Stimulated activated memory B cell treated with anti-CD40 and anti-IgM and Interleukin-4, amounts not matched to agents 10 μg/mL and 1 μg/mL and 100 μg/mL, for 72 hours (primary cell): ENCODE measurements at places on chromosomes 11 and 22.

DNA sequence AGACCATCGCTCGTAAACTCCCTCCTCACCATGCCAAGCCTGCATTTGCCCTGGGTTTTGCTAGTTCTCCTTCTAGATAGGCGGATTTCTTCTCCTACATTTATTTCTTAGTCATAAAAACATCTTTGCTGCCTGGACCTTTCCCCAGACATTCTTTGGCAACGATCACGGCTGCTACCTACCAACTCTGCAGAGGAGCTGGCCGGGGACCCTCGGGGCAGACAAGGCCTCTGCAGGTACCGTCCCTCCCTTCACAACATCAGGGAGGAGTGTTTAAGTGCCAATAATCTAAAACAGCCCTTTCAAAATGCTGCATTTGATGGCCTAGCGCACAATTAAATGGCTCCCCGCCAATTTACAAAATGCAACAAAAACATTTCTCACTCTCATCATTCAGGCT is 34.4 kb downstream of the BRD1 start:
- ATAC-seq: no peak

DNA sequence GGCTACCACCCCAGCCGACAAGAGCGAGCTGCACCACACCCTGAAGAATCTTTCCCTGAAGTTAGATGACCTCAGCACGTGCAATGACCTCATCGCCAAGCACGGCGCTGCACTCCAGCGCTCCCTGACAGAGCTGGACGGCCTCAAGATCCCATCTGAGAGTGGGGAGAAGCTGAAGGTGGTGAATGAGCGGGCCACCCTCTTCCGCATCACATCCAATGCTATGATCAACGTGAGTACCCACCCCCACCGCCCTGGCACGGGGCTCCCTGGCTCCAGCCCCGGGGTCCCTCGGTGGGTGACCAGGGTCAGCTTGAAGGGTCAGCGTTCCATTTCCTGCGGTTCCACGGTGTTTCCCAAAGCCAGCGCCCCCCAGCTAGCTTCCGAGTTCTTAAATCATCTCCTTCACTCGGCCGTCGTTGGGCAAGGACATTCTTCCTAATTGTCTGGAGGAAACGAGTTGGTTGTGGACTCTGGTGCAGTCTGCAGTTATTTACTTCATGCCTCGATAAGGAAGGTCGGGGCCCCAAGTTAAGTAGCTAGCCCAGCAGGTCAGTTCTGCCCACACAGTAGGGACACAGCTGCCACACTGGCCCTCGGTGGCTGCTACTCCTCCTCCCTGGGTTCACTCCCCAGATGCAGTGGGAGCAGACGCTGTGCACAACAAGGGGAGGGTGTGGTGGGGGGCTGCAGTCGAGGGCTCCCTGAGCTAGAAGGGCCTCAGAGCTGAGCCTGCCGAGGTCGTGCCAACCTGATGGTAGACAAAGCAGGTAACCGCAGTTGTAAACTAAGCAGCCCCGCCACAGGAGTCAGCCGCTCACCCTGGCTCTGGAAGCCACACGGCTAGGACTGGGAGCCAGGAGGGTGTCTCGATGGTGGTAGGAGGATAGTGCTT is 97.9 kb downstream of the MORC2 start:
- ATAC-seq: no peak

GRCh38 chr11:2549491-2549875 is 104.7 kb downstream of the KCNQ1 start:
- peak; percentile 39 for ATAC-seq

DNA sequence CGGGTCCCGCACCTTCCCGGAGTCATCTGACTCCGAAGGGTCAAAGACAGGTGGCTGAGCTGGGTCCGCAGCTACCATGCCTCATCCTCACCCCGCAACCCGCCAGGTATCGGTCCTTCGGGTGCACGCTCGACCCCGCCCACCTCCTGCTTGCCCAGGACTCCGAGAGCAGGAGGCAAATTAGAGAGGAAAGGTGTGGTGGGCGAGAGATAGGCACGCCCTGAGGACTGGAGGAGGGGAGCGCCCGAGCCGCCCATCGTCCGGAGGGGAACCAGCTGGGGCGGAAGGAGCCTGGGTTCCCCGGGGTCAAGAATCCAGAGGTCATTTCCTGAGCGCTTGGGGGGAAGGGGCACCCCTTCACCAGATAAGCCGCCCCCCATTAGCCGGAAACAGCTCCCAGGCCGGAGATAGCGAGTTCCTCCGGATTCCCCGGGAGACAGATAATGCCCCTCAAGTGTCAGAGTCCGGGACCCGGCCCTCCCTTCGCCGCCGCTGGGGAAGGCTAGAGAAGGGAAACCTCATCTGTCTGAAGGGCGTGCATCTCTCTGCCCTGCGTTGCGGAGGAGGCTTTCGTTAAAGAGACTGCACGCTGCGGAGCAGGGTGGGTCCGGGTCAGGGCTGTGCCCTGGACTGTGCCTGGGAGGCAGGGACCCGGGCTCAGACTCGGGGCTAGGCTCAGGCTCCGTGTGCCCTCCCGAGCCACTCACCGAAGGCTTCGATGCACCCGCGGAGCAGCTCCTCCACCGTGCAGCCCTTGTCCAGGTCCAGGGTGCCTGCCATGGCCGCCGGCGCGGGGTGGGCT is 1.7 kb downstream of the RASGRP2 start:
- ATAC-seq: peak; percentile 3

GRCh38 chr22:24117942-24118341 is 63.3 kb upstream of the SUSD2 start:
- ATAC-seq: no peak

- peak; percentile 31 for ATAC-seq
These were observed 83.3 kb upstream of the PICALM start for GRCh38 chr11:86152006-86152862.

DNA sequence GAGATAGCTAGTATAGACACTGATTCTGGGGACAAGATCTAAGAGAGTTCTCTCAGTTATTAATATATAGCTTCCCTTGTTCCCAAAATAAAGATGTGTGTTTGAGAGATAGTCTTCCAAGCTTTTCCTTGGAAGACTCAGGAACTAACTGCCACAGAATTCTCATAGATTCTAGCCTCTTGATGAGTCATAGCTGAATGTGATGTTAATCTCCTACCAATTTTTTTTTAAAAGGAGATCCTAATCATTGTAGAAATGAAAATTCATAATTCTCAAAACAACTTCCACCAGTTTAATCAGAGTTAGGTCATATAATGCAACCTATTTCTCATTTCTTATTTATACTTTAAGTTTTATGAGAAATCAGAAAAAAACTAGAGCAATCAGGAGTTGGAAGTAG is 148.8 kb downstream of the JRKL start:
- no peak for ATAC-seq
